ENCODE measurements at places on chromosomes 2 and 18.
A peak's percentile ranks its signal among the peaks of the same experiment; 100 is the strongest.

DNA sequence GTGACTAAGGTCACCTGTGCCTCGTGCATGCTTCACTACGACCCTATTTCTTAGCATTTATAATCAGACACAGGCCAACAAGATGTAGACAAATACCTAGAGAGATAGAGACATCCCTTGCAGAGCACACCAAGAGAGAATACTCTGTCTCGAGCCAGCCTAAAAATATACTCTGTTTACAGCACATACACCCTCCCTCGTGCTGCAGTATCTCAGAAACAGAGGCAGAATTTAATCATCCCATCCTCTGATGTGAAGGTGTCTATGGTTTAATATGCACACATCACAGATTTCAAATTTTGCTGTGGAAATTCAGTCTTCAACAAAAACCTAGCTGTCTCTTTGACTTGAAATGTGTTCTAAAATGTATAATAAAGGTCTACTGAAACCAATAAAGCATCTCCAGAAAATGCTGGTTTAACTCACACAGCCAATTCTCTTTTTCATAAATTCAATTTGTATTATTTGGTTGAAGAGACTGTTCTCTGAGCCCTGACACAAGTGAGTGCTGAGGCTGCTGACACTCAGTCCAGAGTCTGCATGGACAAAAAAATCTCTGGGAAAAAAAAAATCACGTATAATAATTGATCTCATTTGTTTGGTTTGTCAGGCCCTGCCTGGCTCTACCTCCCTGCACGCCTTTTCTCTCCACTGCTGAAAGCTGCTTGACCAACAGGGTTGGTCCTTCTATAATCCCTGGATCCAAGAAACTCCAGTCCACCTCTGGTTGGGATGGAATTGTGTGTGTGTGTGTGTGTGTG, 142.0 kb upstream of the FSHR start:
- peak; percentile 52 for DNase-seq

- no peak for DNase-seq
Measured at GRCh38 chr2:16179701-16180416, 239.5 kb downstream of the MYCN start.

DNA sequence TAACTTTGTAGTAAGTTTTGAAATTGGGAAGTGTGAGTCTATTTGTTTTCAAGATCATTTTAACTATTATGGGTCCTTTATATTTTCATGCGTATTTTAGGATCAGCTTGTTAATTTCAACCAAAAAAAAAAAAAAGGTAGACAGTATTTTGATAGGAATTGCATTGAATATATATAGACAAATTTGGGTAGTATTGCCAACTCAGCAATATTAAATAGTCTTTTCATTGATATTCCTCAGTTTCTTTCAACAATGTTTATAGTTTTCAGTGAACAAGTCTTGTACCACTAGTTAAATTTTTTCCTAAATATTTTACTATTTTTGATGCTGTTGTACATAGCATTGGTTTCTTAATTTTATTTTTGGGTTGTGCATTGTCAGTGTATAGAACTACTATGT, 149.9 kb downstream of the TAF4B start:
- DNase-seq: no peak

DNA sequence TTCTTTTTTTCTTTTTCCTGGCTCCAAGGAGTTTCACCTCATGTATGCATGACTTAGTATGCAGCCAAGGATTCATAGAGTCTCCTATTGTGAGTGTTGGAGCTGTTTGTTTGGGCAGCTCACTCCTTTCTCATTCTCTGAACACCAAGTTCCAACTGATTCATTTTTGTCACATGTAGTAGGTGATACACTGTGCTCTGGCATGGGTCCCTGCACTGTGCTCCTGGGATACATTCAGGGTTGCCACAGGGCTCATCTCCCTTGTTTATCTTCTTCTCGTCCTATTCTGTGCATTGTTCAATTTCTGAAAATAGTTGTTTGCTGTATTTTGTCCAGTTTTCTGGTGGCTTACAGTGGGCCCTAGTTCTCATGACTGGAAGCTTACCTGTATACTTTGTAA, 96.8 kb downstream of the ZNF407 start:
- no peak for DNase-seq

- DNase-seq: no peak
Measured at GRCh38 chr2:150165442-150165841, 322.0 kb downstream of the RND3 start.

GRCh38 chr2:12953596-12953995, 236.9 kb downstream of the TRIB2 start:
- DNase-seq: no peak

GRCh38 chr2:8249141-8249540, 432.7 kb upstream of the ID2 start:
- no peak for DNase-seq

DNA sequence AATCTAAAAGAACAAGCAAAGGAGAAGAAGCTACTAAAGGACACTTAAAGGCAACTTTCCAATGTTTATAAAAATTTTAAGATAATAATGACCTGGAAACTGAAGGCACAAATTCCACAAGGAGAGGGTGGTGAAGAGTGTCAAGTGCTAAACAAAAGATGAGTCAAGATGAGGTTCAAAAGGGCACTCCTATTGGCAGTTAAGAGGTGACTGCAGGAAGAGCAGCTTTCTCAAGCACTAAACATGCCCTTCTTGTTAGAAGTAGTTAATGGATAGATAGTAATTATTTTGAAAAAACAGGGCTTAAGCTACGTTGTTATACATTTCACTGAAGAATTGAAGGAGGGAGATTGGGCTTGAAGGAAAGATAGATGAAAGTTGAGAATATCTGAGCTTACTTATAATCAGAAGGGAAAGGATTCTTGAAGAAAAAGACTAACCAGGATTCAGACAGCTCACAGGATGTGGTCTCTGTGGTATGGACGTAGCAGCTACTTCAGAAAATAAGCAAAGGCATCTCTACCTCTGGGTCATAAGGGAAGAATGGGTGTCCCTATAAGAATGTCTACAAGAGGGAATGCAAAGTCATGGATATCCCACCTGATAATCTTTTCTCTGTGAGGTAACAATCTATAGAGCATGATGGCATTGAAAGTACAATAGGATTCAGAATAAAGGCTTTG, 454.7 kb upstream of the SLC39A10 start:
- DNase-seq: no peak

DNA sequence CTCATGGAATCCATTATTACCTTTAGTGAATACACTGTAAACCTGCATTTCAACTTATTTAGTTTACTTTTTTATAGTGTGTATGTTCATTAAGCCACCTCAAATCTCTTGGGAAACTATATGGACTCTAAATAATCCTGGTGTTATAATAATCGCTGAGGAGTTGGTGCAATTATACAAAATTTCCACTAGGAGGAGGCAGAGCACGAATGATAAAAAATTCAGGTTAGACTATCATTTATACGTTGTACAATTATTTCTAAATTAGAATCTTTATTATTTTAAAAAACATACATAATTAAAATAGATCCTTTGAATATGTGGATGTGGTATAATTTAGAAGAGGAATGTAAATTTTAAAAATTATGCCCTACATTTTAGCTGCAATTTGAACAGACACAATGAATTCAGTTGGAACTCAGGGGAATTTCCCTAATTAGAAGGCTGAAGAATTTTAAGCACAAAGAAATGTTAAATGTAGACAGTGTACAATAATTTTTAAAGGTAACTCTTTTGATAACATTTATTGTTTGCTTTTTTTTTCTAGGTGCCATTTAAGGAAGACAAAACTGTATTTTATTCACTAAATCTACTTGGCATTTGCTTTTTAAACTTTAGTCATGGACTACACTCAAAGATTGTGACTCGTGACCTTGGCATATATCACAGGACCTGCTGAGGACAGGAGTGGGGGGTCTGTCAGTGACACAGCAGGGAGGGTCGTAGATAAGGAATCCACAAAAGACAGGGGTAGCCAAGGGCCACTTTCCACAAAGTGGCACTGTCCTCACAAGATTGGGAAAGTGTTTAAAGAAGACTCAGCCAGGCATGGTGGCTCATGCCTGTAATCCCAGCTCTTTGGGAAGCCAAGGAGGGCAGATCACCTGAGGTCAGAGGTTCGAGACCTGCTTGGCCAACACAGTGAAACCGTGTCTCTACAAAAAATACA, 45.5 kb downstream of the RAB12 start:
- peak; percentile 65 for DNase-seq

DNA sequence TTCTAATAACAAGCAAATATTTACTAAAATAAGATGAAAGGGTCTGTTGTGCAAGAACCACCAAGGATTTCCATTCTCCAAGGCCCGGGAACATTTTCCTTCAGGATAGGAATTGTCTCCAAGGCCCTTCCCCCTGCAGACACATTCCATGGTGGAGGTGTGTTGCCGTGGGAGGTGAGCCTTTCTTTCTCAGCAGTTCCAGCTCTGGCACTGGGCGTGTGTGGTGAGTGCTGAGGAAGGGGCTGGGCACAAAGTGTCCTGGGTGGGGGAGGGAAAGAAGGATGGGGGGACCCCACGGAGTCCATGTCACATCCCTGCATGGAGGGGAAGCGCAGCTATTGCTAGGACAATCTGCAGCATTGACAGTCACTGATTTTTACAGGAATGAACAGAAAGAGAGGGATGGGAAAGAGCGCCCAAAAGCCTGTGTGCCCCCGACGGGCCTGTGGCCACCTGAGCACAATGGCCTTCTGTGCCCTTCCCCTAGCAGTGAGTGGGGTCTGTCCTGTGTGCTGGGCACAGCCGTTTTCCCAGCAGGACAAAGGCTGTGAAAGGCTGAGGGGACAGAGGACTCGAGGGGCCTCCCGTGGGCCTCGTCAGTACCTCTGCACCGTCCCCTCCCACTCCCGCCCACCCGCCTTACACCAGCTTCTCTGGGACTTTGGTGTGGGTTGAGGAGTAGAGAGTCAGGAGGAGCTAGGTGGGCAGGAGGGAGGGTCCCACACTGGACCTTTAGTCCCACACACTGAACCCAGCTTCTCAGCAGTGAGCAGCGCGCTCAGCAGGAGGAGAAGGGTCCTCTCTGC, 79.8 kb downstream of the PTGR3 start:
- no peak for DNase-seq

- DNase-seq: no peak
Measured at GRCh38 chr2:215138479-215138878, at the start of gene ABCA12. Gene ABCA12 (minus strand): TSS chr2:215138626. CDS start chr2:215138208, 418 bp downstream.

DNA sequence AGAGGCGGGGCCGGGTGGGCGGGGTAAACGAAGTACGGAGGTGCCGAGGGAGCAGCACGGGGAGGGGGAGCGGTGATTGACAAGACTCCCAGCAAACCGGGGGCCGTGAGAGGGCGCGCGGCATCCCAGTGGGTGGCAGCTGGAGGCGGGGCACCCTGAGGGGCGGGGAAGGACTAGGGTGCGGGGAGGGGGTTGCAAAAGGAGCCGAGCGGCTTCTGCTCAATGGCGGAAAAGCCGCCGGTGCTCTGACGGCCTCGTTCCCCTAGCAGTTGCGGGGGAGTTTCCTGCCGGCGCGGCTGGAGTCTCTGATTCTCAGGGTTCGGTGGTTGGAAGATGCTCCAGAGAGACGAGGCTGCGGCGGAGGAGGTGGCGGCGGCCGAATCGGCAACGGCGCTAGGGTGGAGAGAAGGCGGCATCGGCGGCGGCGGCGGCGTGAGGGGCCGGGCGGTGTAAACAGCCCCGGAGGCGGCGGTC, at the start of gene PPM1B:
TSS of gene PPM1B (plus strand) at position 195 of the 474 bp plus-strand sequence. CDS start 32,325 bp downstream, outside the sequence.
- DNase-seq: no peak

GRCh38 chr2:24329700-24330099, 30.6 kb downstream of the ITSN2 start:
- DNase-seq: no peak

All from cerebellar cortex (tissue), 1 donor.